HepG2 (cell line): ENCODE measurements at places on chromosomes 7 and 10. TPM values are rescaled to one million over a fixed set of nuclear protein-coding genes. Genes with fewer than 3 reads are reported as not detected.

DNA sequence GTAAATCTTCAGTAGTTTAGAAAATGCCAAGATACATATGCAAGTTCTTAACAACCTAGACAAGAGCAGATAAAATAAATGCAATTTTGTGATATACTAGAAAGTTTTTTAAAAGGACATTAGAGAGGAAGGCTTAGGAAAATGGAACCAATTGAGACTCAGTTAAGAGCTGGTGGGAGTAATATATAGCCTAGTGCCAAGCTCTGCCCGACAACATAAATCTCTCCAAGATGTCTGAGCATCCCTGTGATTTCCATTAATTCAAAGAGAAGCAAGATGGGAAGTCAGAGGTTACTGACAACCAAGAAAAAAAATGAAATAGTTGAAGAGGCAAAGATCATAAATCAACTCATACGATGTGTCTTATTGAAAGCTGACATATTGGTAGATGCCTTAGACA is 74.5 kb downstream of the DGKB start:
- H3K27me3 ChIP-seq, result no peaks in the 10 kb centered on the region
- H3K4me3 ChIP-seq, result no peak overlapping the region
- H3K4me1 ChIP-seq, result no peaks in the 10 kb centered on the region
- no peaks in the 10 kb centered on the region for H3K36me3 ChIP-seq
- DNase-seq, result no peak

GLCCI1 gene
- total RNA-seq, result 1.6 and 1.7 TPM in 2 replicates

DNA sequence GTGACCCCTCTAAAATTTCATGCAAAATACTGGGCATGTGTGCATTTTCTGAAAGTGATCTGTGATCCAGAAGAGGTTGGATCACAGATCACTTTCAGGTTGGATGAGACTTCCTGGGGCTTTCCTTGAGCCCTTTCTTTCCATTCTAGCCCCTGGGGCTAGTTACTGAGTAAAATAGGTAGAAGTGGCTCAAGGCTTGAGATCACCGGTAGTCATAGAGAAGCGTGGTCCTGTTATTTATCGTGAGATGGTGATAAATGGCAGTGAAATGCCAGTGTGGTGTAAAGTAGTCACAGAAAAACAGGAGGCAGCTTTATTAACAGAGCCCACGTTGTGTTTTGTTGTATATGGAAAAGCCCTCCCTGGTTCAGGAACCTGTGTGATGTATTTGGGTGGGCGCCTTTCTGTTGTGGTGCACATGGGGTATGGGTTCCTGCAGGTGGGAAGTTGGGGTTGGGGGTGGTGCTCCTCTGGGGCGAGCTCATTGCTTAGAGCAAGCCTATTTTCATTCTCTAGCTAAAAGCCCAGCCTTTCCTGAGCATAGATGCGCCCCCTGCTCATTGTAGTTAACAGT is 34.0 kb upstream of the SH2D4B start:
- no peak overlapping the region for H3K4me3 ChIP-seq
- peak overlapping the region; percentile 58 for H3K27ac ChIP-seq
- peaks cover 11% of the 10 kb centered on the region for H3K36me3 ChIP-seq
- H3K4me1 ChIP-seq, result peaks cover 90% of the 10 kb centered on the region
- H3K27me3 ChIP-seq, result no peaks in the 10 kb centered on the region
- DNase-seq, result no peak

DNA sequence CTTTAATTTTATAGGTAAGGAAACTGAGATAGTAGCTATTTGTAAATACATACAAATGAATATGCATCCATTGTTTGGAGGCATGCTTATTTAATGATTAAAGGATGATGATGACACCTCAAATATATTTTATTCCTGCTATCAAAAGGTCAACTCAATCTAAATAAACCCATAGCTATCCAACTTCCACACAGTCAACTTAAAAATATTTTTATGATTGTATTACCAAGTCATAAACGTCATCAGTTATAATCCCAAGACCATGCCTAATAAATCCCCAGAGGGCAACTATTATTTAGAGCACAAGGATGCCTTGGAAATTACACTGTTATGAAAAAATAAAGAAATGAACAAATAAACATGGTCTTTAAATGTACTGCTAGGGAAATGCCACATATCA is 102.1 kb downstream of the MPP7 start:
- no peak overlapping the region for H3K27ac ChIP-seq
- no peaks in the 10 kb centered on the region for H3K27me3 ChIP-seq
- no peaks in the 10 kb centered on the region for H3K4me1 ChIP-seq
- no peak for DNase-seq
- no peak overlapping the region for H3K4me3 ChIP-seq
- no peaks in the 10 kb centered on the region for H3K36me3 ChIP-seq

NUTM2B gene
- total RNA-seq, result 0.27 TPM in 2 replicates

DNA sequence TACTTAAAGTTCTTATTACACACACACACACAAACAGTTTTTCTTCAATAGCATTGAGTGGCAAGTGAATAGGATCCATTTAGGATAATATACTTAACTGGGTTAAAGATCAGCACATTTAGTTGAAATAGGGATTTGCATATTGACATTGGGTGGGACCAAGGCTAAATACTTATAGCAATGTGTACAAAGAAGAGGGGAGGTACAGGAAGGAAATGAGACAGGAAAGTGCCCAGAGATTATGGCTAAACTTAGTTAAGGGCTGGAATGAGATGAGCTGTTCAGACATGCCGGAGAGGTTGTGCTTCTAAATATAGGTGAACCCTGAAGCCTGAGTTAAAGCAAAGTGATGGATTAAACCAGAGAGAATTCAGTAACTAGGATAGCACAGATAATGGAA is 95.1 kb downstream of the LSMEM1 start:
- peak; percentile 35 for DNase-seq
- H3K27ac ChIP-seq, result no peak overlapping the region
- no peaks in the 10 kb centered on the region for H3K36me3 ChIP-seq
- H3K4me3 ChIP-seq, result no peak overlapping the region
- peaks cover 29% of the 10 kb centered on the region for H3K4me1 ChIP-seq

DNA sequence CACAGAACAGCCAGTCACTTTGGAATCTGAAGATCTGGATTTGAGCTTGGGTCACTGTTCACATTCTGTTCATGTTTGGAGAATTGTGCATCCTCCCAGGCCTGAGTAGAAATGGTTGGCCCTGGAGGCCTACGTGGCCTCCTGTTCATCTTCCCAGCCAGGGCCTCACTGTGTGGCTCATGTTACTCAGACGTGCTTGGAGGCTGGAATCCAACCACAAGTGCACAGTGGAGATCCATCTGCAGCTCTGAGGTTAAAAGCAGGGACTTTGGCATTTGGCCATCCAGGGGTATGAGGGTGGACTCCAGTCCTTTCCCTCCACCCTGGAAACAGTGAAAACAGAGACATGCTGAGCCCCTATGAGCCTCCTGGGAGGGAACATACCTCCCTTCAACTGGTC is 709.0 kb upstream of the IGFBP3 start:
- H3K36me3 ChIP-seq, result no peaks in the 10 kb centered on the region
- no peaks in the 10 kb centered on the region for H3K27me3 ChIP-seq
- no peak overlapping the region for H3K27ac ChIP-seq
- H3K4me3 ChIP-seq, result no peak overlapping the region
- H3K4me1 ChIP-seq, result no peaks in the 10 kb centered on the region

DNA sequence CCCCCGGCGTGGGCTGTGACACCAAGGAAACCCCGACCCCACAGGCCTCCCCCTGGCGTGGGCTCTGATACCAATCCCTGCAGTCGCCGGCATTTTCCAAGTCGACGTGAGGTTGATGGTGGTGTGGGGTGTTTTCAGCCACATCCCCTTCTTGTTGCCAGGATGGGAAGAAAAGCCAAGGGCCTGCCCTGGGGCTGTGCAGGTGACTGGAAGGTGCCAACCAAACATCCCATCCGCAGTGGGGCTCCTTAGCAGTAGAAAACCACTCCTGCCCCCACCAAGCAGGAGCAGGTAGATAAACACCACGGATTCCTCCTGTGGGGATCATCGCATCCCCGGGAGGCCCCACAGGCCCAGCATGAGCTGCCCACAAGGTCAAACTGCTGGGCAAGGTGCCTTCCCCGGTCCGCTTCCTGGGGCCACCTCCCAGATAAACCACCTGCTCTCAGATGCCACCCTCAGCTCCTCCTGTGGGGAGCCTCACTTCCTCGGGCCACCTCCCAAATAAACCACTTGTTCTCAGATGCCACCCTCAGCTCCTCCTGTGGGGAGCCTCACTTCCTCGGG is 88.5 kb upstream of the DIP2C start:
- H3K4me1 ChIP-seq, result no peaks in the 10 kb centered on the region; the same call in 1 of the 2 replicates
- no peaks in the 10 kb centered on the region for H3K36me3 ChIP-seq
- H3K4me3 ChIP-seq, result no peak overlapping the region
- peaks cover 8% of the 10 kb centered on the region; the same call in 1 of the 2 replicates for H3K27me3 ChIP-seq
- no peak overlapping the region for H3K27ac ChIP-seq

INHBA gene
- not detected in 2 replicates for total RNA-seq

ITGA8 gene
- total RNA-seq, result not detected in 2 replicates

SAMD9L gene
- total RNA-seq, result not detected in 2 replicates

DNA sequence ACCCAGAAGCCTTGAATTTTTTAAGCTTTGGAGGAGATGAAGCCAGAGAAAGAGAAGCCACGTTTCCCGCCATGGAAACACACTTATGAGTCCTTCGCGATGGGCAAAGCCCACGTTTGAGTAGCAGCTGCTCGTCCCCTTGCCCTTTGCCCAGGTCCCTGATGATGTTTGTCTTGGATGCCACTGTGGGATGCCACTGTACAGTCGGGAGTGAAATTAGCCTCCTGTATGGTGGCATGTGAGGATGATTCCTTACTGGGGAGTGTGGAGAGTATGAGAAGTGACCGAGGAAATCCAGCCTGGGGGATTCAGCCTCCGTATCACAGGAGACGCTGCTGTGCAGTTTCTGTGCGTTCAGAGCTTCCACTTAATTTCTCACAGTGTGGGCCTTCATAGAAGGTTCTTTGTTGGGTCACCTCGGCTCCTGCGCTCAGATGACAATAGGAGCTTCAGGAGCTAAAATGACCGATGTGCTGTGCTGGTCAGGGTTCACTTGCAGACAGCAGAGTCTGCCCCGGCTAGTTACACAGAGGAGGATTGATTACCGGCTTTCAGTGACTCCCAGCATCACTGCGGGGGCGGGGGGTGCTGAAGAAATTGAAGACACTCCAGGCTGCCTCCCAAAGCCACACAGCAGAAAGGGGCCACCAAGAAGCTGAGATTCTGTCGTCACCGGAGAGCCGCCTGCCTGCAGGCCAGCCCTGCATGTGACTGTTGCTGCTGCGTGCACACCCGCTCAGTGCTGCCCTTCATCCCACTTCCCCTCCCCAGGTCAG is 122.1 kb upstream of the SFMBT2 start:
- H3K4me1 ChIP-seq, result peaks cover 19% of the 10 kb centered on the region
- DNase-seq, result peak; percentile 81
- H3K4me3 ChIP-seq, result peak overlapping the region; percentile 60
- H3K27ac ChIP-seq, result peak overlapping the region; percentile 63
- H3K27me3 ChIP-seq, result no peaks in the 10 kb centered on the region
- H3K36me3 ChIP-seq, result no peaks in the 10 kb centered on the region

DNA sequence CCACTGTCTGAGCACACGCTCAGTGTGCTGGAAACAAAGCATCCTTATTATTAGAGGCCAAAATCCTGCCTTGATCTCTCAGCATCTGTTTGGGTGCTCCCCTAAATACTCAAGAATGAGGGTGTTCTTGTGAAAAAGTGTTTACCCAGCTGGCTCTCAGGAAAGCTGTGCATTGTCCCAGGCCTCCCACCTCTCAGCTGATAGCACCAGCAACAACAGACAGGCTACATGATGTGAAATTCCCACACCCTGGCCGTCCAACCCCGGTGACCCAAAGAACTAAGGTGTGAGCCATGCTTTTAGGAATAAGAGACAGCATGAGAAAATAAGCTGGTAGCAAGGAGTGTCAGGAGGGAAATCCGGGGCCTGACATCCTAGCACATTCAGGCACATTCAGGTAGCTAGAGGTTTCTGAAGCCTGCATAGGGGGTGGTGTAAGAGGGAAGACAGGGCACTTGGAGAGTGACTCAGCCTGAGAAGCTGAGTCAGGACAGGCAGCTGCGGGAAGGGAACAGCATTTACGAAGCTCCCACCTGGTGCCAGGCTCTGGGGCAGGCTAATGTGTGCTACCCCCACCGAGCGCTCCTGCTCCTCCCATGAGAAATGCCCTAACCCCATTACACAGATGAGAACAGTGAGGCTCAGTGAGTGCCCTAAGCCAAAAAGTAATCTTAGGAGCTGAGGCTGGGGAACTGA is 205.6 kb downstream of the GRID1 start:
- no peak overlapping the region for H3K27ac ChIP-seq
- no peaks in the 10 kb centered on the region for H3K27me3 ChIP-seq
- no peak for DNase-seq
- peaks cover 25% of the 10 kb centered on the region for H3K4me1 ChIP-seq

DNA sequence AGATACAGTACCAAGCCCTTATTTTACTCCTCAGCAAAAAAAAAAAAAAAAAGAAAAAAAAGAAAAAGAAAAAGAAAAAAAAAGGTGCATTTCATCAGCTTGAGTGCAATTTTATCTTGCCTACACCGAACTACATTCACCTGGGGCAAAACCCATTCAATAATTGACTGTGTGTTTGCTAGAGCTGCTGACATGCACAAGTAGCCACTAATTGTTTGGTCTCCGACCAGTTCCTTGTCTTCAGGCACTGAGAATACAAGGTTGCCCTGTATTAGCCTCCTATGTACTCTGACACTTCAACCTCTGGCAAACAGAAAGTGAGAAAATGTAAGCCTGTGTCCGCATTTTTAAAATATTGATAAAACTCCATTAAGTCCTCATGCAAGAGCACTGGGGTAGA is 1579.4 kb upstream of the LRRTM3 start:
- H3K4me3 ChIP-seq, result no peak overlapping the region
- no peaks in the 10 kb centered on the region for H3K36me3 ChIP-seq
- no peaks in the 10 kb centered on the region for H3K4me1 ChIP-seq
- no peaks in the 10 kb centered on the region; the same call in 1 of the 2 replicates for H3K27me3 ChIP-seq
- DNase-seq, result no peak

ZNF511 gene
- total RNA-seq, result 53.4 and 66.4 TPM in 2 replicates

DNA sequence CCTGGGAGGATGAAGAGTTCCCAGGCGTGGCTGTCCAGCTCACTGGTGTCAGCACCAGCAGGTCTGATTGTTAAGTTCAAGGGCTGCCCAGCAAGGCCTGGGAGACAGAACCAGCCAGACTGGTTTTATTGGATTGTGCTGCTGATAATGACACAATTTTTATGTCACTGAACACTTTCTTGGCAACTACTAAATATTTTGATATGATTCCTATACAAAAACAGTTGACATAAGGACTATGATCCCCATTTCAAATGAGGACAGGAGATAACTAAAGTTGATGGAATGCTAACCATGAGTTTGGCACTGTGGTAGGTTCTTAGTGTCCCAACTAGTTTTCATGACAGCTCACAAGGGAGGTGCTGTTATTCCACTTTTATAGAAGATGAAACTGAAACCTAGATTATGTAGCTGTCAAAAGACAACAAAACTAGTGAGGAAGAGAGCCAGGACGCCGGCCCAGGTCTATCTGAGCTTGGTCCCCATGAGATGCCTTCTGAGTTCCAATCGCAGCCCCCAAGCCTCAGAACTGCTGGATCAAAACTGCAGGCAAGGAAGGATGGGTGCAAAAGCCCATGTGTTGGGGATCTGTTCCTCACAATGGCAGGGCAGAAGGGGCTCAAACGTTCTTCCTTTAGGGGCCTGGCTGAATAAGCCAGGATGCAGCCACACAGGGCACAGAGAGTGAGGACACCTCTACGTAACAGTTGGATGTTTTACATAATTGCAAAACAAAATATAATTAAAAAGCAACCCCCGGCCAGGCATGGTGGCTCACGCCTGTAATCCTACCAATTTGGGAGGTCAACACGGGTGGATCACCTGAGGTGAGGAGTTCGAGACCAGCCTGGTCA is 52.8 kb downstream of the COBL start:
- DNase-seq, result no peak
- H3K36me3 ChIP-seq, result no peaks in the 10 kb centered on the region
- H3K27ac ChIP-seq, result no peak overlapping the region
- peaks cover 39% of the 10 kb centered on the region for H3K4me1 ChIP-seq
- H3K4me3 ChIP-seq, result no peak overlapping the region
- no peaks in the 10 kb centered on the region for H3K27me3 ChIP-seq

GRCh38 chr7:137302081-137302480 is 41.5 kb downstream of the PTN start:
- DNase-seq, result no peak
- no peaks in the 10 kb centered on the region; the same call in 1 of the 2 replicates for H3K27me3 ChIP-seq
- H3K4me1 ChIP-seq, result no peaks in the 10 kb centered on the region
- no peak overlapping the region for H3K27ac ChIP-seq

TUBB8 gene
- 0.24 and 0.31 TPM in 2 replicates for total RNA-seq
